NCI-H1436 treated with DMSO at 0.1 percent for 48 hours (cell line): ENCODE measurements at places on chromosomes 7 and 10.

GRCh38 chr10:129881641-129882040 lies 82.4 kb downstream of the EBF3 start:
- DNase-seq = no peak

- DNase-seq = no peak
These were observed 49.6 kb upstream of the TOMM7 start for GRCh38 chr7:22872096-22872807.

DNA sequence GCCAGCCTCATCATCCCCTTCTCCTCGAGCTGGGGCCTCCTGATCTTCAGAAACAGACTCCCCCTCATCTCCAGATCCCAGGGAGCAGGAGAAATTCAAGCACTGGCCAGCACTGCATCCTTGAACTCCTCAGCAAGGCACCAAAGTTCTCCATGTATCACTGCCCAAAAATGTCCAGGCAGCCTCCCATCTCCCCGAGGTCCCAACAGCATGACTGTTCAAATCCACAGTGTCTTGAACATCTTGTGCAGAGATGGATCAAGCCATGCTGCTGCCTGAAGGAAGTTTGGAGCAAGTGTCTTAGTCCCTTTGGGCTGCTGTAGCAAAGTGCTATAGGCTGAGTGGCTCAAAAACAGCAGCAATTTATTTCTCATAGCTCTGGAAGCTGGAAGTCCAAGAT lies 115.5 kb upstream of the GALNT17 start:
- no peak for DNase-seq

DNA sequence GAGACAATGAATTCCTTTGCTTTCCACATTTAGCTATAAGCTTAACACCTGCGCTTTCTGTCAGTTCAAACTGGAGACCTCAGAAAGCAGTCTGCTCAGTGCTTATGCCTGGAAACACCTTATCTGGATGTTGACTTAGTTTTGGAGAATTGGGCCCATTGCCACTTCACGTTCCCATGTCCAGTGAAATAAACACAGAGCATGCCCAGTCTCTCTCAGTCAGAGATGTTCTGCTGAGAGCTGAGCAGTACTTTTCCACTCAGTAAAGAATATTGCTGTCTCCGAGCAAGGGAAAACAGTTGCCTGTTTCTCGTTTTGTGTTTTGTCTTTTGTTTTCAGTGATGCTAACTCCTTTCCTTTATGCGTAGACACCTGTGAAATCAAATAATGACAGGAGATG lies 83.2 kb upstream of the PRR15 start:
- DNase-seq = no peak

DNA sequence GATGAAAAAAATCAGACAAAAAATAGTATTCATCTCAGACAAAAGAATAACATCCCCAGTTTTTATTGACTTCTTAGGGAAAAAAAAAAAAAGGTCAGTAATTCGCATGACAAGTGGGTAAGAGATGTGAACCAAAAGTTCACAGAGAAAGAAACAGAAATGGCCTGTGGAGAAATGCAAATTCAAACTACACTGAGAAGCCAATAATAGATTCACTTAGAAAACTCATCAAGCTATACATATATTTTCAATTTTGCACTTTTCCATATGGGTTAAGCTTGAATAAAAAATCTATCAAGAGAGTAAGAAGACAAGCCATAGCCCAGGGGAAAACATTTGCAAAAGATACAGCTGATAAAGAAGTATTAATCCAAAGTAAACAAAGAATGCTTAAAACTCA lies 28.0 kb downstream of the HERC4 start:
- DNase-seq = no peak

GRCh38 chr7:120741371-120742042 lies 116.4 kb downstream of the TSPAN12 start:
- no peak for DNase-seq

DNA sequence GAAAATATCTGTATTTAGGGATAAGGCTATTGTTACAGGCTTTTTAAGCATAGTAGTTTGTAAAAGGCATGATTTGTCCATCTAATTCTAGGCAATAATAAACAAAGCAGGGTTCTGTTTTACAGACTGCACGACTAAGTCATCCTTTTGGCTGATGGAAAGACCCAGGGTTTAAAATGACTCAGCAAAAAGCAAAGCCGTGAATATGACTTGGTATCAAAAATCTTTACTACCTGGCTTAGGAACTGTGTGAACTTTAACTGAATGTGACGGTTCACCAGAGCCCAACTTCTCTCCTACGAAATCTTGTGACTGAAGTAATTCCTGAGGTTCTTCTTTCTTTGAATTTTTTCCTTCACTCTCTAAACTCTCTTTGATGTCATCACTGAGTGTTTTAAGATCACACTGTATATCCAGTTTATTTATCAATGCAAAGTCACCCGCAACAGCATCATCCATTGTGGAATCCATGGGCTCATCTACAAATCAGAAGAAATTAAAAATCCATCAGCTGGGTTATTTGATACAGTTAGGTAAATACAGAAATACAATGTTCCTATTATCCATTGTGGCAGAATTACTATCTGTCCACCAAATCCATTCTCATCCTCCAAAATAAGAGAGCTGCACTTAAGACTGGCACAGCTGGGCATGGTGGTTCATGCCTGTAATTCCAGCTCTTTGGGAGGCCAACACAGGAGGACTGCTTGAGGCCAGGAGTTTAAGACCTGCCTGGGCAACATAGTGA lies 17.0 kb downstream of the ATE1 start:
- no peak for DNase-seq

GRCh38 chr10:47456079-47456785 lies 27.7 kb downstream of the ANXA8 start:
- no peak for DNase-seq

DNA sequence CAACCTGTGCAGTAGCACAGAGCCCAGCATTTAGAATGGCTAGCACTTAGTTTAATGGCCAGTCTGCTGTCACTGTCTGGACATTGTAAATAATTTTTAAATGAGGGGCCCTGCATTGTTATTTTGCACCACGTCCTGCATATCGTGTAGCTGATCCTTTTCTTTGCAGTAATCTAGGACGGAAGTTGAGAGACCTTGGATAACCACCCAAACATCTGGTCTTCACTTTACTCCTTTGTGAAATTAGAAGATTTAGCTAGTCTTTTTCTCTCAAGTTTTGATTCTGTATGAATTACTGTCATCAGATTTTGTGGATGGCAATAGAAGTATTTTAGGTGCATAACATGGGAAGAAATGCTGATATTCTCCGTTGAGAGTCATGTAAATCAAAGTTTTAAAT lies 1.9 kb downstream of the MIOS start:
- no peak for DNase-seq

DNA sequence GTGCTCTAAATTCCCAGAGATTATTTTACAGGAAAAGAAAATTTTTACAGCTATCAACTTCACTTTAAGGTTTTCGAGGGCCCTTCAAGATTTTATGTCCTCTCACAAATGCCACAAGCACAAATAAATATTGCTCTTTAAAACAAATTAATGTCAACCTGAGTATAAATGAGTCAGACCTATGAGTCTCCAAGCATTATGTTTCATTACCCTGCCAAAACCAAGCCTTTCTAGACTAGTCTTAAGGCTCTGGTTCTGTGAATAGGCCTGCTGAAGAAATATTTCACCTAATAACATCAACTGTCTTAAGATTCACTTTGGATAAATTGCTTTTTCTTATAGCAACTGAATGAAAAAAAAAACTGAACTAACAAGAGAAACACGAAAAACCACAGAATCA lies 153.0 kb downstream of the PDE1C start:
- DNase-seq = no peak

DNA sequence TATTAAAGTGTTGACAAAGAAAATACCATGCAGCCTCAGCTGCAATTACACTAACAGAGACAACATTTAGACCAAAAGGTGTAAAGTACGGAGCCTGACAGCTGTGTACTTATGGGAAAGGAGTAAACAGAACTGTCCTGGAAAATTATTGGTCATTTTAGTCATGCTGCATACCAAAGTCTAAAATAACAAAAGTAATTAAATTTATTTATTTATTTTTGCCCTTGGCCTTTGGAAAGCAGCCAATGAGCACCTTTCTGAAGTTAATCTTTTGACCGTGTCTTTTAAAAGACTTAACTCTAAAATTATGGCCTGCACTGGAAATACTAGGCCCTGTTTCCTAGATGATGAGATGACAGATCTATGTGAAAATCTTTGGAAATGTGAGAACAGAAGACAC lies 597.6 kb downstream of the NXPH1 start:
- no peak for DNase-seq

- DNase-seq = no peak
These were observed 122.2 kb downstream of the NOC3L start for GRCh38 chr10:94240491-94240890.

GRCh38 chr7:137329411-137329810 lies 14.1 kb downstream of the PTN start:
- DNase-seq = no peak

GRCh38 chr10:24938076-24938475 lies 14.3 kb downstream of the PRTFDC1 start:
- DNase-seq = no peak

DNA sequence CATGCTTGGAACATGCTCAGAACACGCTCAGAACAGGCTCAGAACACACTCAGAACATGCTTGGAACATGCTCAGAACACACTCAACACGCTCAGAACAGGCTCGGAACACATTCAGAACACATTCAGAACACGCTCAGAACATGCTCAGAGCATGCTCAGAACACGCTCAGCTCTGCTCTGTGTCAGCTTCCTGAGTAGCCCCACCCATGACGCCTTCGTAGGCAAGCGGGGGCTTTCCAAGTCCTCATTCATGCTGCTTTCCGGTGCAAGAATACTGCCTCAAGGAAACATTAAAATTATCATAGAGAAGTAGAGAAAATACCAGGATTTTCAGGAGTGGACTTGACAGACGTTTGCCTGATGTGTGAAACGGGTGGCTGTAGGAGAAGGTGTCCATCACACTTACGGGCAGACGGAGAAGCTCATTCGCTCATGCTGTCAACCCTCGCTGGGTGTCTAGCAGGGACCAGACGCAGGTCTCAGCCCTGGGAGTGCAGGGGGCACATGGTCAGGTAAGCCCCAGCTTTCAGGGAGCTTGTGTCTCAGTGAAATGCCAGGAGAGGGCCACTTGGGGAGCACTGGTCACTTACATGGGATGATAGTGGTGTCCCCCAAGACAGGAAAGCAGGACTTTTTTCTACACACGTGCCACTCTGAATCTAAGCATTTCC lies 24.7 kb downstream of the EN2 start:
- DNase-seq = no peak

DNA sequence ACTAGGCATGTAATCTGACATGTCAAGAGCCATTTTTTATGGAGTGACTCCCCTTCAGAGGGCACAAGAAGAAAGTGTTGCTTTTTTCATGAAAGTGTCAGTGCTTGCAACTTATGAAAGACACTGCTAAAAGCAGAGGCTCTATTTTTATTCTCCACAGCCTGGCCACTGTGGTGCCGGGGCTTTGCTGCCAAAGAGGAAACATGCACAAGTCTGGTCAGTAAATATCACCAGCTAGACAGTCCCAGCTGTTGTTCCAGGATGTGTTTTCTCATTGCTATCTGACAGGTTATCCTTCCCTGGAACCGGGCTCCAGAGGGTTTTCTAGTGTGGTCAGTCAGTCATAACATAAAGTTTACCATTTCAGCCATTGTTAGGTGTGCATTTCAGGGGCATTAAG lies 180.7 kb upstream of the PITRM1 start:
- DNase-seq = no peak

- no peak for DNase-seq
These were observed 1.2 kb downstream of the CASD1 start for GRCh38 chr7:94510582-94511496.

GRCh38 chr10:123808286-123808685 lies 83.3 kb downstream of the CPXM2 start:
- no peak for DNase-seq

DNA sequence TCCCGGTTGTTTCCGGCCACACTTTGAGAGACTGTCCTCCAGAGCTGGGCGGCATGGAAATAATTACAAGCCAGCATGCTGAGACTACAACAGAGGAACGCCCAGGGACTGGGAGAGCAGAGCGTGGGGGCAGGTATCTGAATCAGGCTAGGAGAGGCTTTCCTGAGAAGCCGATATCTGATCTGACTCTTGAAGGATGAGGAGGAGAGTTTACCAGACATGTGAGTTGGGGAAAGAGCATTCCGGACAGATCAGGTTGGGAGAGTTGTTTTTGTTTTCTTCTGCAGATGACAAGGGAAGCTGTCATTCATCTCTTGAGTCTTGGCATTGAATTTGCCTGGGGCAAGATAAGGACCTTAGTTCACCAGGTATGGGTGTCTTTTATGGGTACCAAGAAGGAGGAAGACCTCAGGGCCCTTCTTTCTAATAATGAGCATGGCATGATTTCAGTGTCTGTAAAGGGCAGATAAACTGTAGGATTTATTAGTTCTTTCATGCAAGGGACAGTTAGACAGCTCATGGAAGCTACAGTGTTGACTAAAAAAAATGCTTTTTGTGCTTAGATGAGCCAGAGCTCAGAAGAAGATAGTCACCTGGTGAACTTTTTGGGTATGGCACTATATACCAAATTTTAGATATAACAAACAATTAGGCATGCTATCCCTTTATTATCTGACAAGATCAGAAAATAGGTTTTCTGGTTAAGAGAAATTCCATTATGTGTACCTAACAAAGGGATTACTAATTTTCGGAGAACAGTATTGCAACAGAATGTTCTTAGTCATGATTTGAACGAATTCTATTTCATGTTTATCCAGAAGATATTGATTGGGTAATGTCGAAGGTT lies 36.2 kb downstream of the WBP1L start:
- no peak for DNase-seq

DNA sequence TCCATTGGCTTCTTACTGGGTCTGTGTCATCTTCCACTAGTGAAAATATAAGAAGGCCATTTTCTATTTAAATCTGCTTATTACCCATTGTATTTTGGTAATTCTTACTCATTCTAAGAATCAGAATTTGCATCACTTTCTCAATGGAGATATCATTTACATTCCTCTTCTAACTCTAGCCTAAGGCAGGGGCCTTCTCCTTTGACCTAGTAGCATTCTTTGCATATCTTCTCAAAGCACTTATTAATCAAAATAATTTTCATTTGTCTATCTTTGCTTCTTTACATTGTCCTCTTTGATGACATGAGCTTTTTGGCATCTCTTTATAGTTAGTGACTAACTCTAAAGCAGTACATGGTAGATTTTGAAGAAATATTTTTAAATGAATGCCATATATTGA lies 400.9 kb upstream of the SEMA3D start:
- DNase-seq = no peak

DNA sequence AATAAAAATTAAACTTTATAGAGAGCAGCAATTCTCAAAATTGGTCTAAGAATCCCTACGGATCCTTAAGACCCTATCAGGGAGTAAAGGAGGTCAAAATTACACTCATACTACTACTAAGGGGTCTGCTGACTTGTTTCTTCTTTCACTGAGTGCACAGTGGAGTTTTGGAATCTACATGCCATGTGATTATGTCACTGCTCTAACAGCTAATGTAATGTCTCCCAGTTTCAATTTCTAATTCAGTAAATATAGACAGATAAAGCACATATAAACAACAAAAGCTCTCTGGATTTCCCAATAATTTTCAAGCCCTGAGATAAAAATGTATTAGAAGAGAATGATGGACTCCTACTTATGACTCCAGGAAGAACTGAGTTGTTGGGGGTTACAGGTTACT lies 74.6 kb downstream of the WAPL start:
- no peak for DNase-seq
